ENCODE measurements at places on chromosomes 4 and X.

DNA sequence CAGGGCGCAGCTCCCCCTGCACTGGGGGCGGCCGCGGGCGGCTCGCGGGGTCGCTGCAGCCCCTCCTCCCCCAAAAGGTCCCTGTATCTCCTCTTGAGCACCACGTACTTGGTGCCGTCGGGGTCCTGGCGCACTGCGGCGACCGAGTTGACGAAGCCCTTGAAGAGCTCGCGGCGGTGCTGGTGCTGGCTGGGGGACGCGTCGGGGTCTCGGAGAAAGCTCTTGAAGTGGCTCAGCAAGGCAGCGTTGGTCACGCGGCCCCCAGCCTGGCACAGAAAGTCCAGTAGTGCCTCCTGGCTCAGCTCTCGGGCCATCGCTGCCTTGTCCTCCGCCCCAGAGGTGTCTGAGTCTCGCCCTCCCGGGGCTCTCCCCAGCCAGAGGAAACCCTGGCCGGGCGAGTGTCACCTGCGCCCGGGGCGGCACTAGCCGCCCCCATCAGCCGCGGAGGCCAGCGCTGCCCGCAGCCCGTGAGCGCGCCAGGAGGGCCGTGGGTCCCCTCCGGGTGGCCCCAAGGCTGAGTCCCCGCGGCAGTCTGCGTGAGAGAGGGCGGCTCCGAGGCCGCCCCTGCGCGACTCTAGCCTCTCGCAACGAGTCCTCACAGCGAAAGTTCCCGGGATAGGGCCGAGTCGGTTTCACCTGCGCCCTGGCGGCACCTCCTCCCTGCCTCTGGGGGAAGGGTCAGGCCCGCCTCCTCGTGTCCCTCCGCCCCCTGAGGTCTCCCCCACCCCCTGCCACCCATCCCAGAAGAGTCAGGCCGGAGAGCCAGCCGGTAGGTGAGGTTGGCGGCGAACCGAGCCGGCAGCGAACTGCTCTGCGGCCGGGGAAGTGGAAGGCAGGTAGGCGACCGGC, at the start of gene SOWAHB:
SOWAHB (minus strand) TSS at position 609 of the 849 bp plus-strand sequence; CDS start at position 314, 295 bp downstream.
- DNase-seq: no peak

DNA sequence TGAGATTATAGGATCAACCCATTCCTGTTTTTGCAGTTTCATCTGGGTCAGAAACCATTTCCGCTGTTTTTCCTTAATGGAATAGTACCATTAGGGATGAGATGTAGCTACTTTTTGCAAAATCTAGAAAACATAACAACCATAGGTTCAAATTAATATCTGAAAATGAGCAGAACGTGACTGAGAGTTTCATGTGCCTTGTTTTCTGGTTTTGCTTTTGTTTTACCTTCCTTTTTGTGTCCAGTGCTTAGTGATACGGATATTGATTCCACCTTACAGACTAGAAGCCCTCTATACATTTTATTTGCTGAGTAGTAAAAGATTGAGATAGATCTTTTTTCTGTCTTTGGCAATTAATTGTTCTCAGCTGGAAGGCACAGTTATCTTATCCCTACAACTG, 46.5 kb downstream of the SNX25 start:
- DNase-seq: no peak

DNA sequence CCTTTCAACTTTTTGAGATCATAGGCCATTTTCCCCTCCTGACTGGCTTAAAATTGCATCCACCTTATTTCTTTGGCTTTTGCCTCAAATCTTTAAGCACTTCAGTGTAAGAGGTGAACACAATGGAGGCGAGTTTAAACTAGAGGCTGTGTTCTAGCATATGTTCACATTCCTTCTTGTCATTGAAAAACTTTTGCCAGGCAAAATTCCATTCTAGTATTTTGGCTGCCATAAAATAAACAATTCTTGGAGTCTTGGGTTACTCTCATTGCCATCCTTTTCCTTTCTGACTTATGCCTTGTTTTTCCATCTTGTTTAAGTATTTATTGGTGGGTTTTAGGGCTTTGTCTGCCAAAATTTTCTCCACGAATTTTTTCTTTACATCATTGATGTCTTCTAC, 137.3 kb upstream of the ANXA10 start:
- peak; percentile 26 for DNase-seq

GRCh38 chrX:17414839-17415238, 39.8 kb downstream of the NHS start:
- no peak for DNase-seq

- peak; percentile 14 for DNase-seq
Observed at GRCh38 chr4:22410645-22411247, 105.1 kb downstream of the ADGRA3 start.

DNA sequence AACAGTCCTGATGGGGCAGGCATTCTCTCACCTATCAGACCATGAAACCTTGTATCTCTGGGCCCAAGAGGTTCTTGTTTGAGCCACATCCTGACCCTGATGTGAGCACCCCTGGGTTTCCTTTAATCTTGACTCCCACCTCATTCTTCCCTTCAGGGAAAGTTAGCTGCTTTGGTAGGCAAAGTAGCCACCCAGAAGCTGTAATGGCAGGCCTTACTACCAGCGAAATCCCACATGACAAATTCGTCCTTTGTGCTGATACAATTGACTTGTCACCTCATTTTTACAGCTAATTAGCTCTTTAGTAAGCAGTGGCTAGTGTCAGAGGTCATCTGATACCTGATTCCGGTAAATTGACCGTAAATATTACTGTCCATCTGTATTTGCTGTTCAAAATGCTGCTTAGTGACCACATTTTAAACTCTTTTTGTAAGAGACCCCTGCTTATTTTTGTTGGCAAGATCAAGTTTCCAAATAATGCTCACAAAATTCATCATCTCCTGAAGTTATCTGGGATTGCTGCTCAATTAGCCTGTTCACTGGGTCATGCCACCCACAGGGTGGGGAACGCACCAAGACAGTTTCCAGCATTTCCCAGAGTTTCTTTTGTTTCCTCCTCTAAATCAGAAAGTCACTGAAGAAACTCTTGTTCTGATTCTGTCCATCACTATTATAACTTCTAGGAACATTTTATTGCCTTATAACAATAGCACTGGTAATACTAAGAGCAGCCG, 329.7 kb downstream of the GPAT3 start:
- DNase-seq: no peak

DNA sequence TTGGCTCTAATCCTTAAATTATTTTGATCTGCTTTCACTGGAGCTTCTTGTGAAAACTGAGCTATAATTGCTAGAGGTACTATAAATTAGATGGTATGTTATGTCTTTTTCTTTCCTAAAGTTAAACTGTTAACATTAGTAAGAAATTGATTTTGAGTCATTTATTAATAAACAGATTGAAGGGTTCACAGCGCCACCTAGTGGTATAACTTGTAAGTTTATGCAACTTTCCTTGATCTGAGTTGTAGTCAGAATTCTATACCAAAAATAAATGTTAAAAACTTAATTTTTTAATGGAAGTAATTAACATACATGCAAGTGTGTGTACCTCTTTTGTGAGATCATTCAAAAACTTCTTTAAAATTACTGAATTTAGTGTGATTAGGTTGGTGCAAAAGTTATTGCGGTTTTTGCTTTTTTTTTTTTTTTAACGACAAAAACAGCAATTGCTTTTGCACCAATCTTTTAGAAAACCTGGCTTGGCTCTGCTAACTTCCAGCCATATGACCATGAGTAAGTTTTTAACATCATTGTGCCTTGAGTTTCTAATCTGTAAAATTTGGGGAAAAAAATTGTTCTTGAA, 151.5 kb downstream of the CENPC start:
- peak; percentile 70 for DNase-seq

DNA sequence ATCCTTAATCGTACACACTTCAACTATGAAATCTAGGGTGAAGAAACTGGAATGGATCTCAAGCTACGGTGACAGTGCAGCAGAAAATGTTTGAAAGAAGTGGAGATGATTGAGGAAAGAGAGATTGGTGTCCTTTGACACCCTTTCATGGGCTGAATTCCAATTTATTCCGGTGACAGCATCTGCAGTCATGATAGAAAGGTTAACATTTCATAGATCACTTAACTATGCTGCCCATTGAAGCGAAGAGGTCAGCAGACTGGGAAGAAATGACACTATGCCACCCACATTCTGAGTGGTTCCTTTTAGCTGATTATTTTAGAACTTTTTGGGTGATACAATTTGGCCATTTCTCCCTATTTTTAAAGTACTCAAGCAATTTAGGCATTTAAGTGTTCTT, 82.3 kb downstream of the DNAAF6 start:
- no peak for DNase-seq

- no peak for DNase-seq
Observed at GRCh38 chr4:7877176-7877575, 62.5 kb downstream of the AFAP1 start.

DNA sequence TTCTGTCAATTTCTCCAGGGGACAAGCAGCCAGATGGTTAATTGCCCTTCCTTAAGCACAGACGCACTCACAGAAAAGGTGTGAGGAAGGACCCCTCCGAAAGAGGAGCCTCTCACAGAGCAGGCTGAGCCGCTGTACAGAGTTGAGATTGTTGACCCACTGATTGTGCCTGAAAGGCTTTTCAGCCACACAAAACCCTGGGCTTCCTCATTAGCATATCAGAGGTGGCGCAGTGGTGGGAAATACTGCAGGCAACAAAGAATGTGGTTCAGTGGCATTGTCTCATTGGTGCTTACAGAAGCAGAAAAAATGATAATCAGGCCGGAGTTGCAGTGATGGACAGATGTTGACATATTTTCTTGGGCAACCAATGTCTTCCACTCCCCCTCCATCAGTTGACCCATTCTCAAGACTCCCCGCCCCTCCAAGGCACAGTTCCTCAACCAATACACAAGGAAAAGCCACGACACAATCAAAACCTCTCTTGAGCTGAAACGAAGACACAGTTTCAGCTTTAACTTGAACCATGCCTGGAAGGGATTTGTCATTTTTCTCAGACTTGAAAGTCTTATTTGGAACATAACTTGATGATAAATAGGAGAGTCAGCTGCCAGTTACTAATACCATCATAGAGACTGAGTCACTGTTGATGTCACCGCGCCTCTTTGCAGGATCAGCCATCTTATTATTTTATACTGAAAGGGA, 53.1 kb downstream of the ATXN3L start:
- no peak for DNase-seq

GRCh38 chrX:96987228-96987627, 103.5 kb downstream of the RPA4 start:
- no peak for DNase-seq

- no peak for DNase-seq
Observed at GRCh38 chrX:149903889-149904748, 23.1 kb downstream of the MAGEA8 start.

DNA sequence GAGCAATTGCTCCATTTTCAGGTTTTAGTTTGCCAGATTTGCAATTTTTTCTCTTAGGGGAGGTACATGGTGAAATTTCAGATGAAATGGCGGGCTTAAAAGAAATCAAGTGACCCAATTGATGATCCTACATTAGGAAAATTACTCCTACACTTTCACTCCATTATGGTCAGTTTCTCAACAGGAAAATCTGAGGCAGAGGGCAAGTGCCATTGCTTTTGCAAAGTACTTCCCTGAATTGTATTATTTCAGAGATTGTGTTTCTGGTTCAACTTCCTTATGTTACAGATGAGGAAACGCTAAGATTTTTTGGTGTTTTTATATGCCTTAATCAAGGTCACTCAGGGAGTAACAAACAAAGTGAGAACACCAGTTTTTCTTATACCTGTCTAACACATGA, 302.2 kb downstream of the ARAP2 start:
- DNase-seq: no peak

- DNase-seq: no peak
Observed at GRCh38 chrX:9390121-9390520, 74.7 kb upstream of the TBL1X start.

GRCh38 chr4:96073461-96073860, 233.6 kb downstream of the PDHA2 start:
- DNase-seq: no peak

DNA sequence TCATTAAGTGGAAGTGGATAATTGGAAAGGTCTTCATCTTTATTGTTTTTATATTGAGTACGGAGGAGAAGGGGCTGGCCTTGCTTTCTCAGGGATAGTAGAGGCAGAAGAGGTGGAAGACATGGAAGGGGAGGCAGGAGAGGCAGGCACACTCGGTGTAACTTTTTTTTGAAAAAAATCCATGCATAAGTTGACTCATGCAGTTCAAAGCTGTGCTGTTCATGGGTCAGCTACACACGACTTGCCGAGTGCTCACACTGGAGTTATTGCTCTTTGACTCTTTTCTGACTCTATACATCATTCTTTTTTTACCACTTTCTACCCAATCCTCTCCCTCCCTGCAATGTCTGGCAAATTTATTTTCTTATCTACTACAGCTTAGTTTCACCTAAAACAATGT, 158.3 kb upstream of the AADAT start:
- DNase-seq: no peak

- no peak for DNase-seq
Observed at GRCh38 chr4:120446051-120446567, 379.5 kb upstream of the MAD2L1 start.

DNA sequence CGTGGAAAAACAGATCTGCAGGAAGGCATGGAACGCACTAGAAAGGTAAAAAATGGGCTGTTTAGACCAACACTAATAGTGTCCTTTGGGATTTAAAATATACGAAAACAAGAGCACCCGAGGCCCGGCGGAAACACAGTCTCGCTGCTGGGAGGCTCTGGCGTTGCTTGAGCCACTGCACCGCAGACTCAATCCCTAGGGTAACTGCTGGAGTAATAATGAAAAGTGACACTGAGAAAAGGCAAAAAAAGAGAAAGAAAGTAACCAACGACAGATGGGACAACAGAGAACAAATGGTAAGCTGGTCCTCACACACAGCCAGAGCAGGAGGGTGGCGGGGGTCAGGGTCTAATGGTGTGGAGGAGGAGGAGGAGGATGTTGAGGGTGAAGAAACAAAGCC, 15.4 kb downstream of the IRAK1 start:
- DNase-seq: no peak

DNA sequence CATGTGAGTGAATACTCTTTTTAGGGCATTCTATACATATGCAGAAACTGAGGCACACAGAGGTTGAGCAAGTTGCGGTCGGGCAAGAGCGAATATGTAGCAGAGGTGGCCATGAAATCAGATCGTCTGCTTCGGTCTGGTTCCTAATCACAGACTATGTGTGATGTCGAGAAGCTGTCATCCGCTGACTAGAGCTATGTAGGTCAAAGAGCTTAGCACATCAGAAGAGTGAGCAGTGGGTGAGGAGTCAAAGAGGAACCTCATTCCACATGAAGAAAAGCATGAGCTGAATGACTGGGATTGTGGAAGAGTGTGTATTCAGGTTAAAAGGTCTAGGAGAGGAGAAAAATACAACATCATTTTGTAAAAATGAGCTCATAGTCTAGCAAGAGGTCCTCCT, 19.0 kb downstream of the GAB3 start:
- DNase-seq: no peak

GRCh38 chr4:25100021-25100555, 60.2 kb downstream of the SEPSECS start:
- no peak for DNase-seq

DNA sequence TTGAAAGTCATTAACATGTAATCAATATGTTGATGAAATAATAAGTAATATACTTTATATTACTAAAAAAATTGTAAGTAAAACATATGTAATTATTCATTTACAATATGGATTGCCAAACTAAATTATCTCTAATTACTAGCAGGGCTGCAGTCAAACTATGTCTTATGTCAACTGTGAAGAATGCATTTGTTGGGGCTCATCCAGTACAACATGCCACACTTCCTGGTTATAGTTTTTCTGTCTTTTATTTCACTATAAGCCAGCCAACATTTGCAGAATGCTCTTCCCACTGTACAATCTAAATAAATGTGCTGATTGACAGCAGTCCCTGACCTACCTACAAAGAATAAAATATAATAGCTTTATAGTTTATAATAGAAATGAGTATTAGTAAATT, 975.4 kb upstream of the NDST4 start:
- peak; percentile 40 for DNase-seq

Data from NCI-H446 (cell line).